ENCODE measurements at places on chromosomes 1 and 21. TPM values are rescaled to one million over a fixed set of nuclear protein-coding genes. Genes with fewer than 3 reads are reported as not detected.

CRNN gene
- not detected for total RNA-seq

GRCh38 chr1:177219554-177220458 lies 49.0 kb downstream of the BRINP2 start:
- DNase-seq: peak; percentile 46

DNA sequence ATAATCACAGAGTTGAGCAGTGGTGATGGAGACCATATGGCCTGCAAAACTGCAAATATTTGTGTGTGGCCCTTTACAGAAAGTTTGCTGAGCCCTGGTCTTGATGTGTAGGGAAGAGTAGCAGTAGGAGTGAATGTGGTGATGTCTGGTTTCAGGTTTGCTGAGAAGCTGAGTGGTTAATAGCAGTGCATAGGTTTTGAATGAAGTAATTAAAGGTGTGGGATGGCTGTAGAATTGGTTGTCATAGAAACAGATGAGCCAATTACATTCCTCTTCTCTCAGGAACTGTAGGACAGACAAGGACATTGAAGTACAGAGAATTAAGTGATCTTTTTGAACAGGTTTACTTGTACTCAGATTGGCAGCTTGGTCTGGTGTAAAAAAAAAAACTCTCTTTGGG lies 37.4 kb downstream of the PRDM2 start:
- no peak for DNase-seq

DNA sequence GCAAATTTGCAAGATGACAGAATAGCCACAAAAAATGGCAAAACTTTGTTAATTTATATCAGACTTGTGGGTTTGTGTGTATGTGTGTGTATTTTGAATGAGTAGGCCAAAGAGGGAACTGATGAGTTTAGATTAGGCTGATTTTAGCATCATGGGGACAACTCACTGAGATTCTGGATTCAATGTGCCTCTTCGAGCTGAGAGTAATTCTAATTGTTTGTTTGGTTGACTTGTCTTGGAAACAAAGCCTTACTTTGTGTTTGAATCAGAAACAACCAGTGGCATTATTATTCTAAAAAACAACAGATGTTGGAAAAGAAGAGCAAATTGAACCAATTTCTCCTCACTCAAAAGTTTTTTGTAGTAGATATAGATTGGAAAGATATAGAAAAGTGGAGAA lies 40.5 kb upstream of the C21orf91 start:
- DNase-seq: no peak

DNA sequence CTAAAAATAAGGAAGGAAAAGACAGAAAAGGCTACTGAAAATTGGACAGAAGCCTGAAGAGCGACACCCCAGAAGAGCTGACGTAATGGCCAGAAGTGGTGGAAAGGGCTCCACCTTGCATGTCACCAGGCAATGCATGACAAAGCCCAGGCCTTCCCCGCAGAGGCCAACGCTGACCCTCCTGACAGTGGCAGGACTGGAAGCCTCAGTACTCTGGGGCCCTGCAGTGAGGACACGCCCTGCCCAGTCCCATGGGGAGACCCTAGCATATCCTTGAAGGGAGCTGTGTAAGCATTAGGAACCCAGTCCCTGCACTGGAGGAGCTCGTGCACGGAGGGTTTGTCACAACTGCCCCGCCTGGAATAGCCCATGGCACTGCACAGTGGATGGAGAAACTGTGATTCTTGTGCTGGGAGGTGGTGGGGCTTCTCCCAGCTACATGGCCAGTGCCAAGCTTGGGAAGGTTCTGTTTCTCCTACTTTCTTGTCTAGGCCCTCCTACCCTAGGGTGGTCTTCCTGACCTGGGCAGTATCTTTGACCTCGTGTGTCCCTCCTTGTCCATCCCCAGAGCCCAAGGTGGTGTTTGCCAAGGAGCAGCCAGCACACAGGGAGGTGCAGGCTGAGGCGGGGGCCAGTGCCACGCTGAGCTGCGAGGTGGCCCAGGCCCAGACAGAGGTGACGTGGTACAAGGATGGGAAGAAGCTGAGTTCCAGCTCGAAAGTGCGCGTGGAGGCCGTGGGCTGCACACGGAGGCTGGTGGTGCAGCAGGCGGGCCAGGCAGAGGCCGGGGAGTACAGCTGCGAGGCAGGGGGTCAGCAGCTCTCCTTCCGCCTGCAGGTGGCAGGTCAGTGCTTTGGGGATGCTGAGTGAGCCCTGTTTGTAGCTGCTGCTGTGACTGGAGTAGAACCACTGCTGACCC lies 60.4 kb downstream of the OBSCN start:
- no peak for DNase-seq

DNA sequence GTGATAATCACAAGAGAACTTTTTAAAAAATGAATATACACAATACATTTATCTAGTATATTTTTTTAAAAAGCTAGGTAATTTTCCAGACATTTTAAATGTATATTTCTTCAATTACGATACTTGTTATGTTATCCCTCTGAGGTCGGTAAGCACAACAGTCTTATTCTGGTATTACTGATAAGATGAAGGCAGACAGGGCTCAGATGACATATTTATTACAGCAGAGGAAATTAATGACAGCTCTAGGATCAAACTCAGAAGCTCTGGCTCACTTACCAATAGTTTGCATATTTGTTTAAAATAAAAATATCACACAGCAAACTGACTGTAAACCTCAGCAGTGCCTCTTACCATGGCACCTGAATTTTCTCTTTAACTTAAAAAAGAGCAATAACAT lies 1347.0 kb upstream of the ADGRL2 start:
- no peak for DNase-seq

GRCh38 chr21:37899146-37899545 lies 17.1 kb downstream of the KCNJ6 start:
- no peak for DNase-seq

DNA sequence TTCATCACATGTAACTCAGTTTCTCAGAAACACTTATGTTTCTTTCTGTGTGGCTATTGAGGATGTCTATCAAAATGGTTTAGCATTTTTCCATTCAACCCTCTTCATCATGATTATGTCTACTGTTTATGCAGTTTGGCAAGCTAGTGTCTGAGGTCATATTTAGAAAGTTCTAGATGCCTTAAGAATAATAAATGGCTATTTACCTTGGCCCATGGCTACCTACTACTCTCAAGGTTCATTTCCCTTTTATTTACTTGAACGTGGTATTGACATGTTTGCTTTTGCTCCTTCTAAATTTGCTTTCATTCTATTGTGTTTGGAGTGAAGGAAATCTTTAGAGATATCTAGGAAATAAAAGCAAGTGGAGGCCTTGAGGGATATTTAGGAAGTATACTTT lies 193.7 kb upstream of the OLFM3 start:
- DNase-seq: no peak
